ENCODE measurements at places on chromosomes 4 and X.

DNA sequence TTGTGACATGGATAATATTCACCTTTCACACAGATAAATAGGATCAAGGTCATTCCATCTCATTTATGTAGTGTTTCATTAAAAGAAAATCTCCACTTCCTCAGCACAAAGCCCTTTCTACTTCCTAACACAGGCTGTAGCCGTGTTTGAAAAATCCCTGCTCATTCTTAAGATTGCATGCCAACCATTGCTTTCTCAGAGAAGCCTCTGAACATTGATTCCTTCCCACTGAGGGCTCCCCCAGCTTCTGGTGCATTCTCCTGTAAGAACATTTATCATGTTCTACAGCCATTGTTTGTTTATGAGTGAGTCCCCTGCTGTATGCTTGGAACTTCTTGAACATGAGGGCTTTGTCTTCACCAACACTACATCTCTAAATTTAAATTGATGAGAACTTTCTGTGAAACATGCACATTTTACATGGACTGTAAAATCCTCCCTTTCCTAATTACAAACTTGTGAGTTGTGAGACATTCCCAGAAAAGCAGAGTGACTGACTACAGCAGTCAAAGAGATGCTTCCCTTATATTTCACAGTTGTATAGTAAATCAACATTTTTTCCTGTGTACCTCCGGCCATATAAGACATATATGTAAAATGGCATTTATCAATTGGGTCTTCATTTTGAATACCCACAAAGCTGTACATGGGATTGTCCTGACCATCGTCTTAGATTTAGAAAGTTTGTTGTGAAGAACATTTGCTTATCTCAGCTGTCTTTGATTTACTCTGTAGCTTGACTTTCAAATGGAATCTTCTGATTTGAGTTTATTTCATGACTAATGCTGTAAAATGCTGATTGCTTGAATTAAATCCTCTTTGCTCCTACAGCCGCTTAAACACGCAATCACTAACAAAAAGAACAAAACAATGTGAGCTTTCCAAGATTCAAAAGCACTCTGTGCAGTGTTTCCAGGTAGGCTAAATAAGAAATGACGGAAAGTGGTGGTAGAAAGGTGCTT is 600.5 kb upstream of the SLIT2 start:
- no peak for DNase-seq

- no peak for DNase-seq
Observed at GRCh38 chr4:144355811-144356757, 215.6 kb upstream of the GYPA start.

- DNase-seq, result no peak
Observed at GRCh38 chr4:76571274-76571673, 136.2 kb downstream of the SHROOM3 start.

DNA sequence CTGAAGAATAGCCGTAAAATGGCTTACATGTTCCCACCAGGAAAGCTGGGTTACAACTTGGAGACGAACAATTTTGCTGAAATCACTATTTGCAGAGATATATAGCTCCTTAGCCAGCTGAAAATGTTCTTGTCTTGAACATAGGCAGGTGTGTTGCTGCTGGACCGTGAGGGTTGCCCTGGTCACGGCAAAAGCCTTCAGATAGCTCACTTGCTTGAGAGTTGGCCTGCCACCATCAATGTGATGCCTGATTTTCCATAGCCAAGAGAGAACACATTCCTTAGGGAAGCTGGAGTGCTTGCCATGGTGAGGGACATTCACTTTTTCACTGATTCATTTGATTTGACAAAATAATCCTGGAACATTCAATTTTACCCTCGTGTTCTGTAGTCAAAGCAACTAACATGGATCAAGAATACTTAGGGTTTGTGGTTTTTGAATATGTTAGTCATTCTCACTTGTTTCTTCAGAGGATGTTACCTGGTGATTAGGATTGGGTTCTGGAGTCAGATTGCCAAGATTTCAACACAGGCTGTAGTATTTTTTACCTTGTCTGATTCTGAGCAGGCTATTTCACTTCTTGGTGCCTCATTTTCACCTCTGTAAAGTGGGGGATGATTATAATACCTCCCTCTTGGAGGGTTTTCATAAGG is 536.9 kb downstream of the RAPGEF2 start:
- DNase-seq, result no peak

GRCh38 chrX:49106930-49107329 is 16.6 kb downstream of the GPKOW start:
- no peak for DNase-seq

- no peak for DNase-seq
Observed at GRCh38 chr4:60450054-60450453, 750.1 kb upstream of the ADGRL3 start.

DNA sequence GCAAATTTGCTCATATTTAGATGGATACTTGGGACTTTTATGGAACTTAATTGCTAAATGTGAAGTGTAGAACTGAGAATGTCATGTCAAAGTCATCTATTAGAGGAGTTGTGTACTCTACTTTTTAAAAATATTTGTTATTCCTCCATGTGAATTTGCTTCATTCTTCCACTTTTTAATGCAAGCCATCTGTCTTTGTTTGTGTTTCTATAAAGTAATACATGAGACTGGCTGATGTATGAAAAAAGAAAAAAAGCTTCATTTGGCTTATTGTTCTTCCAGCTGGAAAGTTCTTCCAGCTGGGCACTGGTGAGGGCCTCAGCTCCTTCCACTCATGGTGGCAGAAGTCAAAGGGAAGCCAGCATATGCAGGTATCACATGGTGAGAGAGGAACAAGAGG is 114.6 kb upstream of the GRID2 start:
- no peak for DNase-seq

- no peak for DNase-seq
Observed at GRCh38 chr4:75011131-75011795, 78.3 kb downstream of the PARM1 start.

DNA sequence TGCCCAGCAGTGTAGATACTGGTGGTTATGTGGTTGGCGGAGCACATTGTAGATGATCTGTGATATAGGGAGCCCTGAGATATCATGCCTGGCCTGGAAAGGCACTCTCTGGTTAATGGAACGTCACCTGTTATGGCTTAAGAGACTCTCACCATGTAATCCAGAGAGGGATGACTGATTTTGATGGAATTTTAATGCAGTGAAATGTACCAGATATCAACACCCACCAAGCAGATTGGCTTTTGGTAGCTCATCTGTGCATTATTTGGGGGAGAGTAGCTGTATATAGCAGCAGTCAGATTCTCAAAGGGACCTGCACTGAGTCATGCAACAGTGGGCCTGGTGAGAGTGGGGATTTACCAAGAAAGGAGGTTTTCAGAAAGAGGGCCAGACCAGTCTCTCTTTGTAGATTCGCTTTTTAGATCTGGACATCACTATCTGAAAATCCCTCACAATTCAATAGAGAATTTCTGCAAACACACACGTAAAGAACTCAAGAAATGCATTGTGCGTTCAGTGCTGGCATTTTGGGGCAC is 17.3 kb downstream of the TSC22D3 start:
- DNase-seq, result no peak

DNA sequence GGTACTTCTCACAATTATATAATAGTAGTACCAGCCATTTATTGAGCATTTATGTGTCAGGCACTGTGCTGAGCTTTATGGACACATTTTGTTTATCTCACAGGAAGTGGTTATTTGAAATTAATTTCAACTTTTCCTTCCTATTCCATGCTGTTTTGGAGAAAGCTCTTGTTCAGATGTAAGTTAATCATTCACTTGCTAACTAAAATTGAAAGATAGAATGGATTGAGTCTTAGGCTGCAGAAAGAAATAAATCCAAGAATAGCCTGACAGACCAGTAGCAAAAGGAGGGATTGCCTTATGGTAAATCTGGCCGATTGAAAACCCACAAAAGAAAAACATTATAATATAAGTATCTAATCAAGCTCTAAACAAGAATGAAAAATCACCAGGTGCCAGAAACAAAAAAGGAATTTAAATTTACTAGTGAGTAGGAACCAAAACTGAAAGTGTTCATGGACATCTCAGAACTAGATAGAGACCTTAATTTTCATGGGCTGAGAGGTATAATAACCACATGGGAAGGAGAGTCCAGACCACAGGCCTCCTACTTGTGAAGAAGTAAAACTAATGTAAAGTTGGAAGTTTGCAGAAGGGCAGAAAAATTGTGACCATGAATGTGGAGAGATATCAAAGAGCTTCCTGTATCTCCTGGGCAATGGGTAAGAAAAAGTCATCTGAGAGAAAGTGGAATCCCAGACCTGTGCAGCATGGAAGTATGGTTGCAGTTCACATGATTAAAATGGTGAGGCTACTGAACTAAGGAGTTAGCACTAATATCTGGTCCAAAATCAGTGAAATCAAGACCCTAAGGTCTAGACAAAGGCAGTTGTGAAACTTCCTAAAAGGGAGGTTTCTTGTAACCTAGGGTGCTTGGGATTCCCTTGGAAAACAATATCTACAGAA is 38.0 kb downstream of the RADX start:
- DNase-seq, result no peak

- no peak for DNase-seq
Observed at GRCh38 chr4:134668237-134668636, 466.6 kb upstream of the PABPC4L start.

DNA sequence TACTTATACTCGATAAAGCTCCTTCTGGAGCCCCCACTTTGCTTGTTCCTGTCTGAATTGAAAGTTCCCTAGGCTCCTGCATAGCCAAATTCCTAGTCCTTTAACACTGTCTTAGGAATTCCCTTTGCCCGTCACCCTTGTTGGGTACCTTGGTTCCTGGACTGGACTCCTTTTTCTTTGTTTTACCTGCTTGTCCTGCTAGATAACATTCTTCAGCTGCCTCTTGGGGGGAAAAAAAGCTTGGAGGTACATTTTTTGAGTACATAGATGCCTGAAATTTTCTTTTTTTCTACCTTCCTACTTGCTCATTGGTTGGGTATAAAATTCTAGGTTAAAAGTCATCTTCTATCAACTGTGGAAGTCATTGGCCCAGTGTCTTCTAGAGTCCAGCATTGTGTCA is 154.8 kb upstream of the RAPGEF2 start:
- no peak for DNase-seq

DNA sequence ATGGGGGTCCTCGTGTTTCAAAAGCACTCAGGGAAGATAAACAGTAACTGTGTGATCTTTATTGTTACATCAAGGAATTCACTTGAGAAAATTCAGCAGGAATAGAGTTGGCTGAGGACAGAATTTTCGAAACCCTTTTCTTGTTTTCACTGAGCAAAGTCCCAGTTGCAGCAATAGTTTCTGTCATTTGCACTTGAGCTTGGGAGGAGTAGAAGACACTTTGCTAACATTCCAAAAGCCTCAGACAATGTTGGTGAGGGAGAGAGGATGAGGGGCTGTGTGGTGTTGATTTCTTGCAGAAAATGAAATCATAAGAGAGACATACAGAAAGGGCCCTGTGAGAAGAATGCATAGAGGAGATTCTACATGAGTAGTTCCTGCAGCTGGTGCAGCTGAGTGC is 151.9 kb upstream of the DIPK2B start:
- DNase-seq, result no peak

DNA sequence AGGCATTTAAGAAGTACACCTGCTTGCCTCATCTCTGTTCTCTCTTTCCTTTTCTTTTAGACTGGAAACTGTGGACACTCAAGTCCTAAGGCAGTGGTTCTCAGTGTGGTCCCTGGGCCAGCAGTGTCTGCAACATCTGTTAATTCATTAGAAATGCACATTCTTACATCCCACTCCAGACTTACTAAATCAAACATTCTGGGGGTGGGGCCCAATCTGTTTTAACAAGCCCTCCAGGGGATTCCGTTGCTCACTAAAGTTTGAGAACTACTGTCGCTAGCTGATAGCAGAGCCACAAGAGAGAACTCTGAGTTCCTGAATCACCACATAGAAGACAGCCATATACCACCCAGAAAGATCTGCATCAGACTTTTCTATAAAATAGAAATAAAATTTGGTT is 430.6 kb downstream of the BCOR start:
- DNase-seq, result no peak

- DNase-seq, result no peak
Observed at GRCh38 chr4:11894221-11894620, 465.5 kb upstream of the HS3ST1 start.

DNA sequence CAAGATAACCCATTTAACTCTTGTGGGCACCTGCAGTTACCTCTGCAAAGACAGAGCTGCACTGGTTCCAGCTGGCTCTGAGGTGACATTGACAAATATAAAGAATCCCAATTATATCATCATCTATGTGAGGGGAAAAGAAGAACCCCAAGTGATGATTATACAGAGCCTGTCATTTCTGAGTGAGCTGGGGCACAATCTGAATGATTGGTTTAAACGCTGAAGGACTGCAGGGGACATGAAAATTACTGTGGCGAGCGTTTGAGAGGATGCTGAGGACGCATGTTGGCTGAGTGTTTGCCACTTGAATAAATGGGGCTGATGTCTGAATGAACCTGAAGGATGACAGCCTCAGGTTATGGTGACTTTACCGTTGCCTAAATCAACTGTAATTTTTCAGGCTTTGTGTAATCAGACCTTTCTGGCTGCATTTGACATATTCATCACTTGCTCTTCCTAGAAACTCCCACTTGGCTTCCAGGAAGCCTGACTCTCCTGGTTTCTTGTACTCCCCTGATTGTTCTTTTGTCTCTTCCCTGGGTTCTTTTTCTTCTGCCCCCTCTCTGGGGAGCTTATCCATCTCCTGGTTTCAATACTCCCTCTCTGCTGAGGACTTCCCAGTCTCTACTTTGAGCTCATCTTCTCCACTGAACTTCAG is 4.1 kb upstream of the HSD17B10 start:
- no peak for DNase-seq

DNA sequence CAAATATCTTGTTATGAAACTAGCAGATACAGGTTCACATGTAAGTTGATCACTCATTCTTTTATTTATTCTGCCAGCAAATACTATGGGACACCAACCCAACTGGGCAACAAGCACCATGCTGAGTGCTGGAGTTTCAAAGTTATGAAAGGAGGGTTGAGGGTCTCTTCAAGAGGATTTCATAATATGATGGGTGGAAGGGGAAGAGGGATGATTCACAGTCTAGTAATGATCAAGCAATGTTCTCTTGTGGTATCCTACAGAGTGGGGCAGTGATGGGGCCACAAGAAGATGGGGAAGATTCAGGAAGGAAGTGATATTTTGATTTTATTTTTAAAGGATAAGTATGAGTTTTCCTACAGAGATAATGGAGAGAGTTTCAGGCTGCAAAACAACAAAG is 46.2 kb upstream of the TXK start:
- DNase-seq, result no peak

DNA sequence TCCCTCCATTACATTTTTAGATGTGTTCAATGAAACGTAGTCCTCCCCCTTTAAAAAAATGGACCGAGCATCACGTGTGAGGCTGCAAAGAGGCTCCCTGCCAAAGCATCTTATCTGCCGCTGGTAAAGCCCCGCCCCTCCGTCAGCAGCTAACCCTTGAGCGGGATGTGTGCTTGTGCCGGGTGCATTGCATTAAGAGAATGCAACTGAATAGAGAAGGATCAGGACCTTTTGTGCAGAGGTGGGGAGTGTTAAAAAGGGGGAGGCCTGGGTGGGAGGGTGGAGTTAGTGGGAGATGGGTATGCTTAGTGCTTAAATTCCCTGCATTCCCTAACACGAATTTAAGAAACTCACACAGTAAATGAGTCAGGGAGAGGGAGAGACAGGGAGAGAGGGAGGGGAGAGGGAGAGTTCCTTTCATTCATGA is 66.0 kb downstream of the TBL1X start:
- DNase-seq, result peak; percentile 59
